ENCODE measurements at places on chromosomes 5 and 9.

- DNase-seq, result no peak
Observed at GRCh38 chr5:73198833-73199592, 26.0 kb downstream of the TMEM174 start.

DNA sequence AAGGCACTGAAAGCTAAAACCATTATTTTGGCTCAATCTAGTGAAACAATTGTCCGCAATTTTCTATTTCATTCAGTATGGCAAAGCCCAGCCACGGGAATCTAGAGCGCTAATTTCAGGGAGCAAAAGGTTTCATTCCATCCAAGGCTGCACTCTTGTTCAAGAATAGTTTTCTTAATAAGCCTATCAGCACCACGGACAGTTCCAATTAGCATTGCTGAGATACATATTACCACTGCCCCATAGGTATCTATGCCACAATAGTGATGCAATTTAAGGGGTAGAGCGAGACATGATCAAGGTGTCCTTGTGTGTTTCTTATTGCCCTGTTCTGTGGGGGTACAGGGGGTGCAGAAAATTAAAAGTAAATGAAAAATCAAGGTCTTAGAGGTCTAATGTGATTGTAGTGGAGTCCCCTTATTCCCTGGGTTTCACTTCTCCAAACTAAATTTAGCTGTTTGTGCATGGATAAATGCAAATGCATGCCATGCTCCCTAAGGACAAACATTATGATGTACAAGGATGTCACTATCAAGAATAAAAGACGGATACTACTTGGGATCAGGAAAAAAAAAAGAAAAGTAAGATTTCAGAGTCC, 45.5 kb downstream of the SPOCK1 start:
- DNase-seq, result no peak

GRCh38 chr9:128247226-128247803, 28.5 kb downstream of the GOLGA2 start:
- no peak for DNase-seq

GRCh38 chr5:123605822-123606221, 93.8 kb downstream of the CSNK1G3 start:
- DNase-seq, result no peak

DNA sequence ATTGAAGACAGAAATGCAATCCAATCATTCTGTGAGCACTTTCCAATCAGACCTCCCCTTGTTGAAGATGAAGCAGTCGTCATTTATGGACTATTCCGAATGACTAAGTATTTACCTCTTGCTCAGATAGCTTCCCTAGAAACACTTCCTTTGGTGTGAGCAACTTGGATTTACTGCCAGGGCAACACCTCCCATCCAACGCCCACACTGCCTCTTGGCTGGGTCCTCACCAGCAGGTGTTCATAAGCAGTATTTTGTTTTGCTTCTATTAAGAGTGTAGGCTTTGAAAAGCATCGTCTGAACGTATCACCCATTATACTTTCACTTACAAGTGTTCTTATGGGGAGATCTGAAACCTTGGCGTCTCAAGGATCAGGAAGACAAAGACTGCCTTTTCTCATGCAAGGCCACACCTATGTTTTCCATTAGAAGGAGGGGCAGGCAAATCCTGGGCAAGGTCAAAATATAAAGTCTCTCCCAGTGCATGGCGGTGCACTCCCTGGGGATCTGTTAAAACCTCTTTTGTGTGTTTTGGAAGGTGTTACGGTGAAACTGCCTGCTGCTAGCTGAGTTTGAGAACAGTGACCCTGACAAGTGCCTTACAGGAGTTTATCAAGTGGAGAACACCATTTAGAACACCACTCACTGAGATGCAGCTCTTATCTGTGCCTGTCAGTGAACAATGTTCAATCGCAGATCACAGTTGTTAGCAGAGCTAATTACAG, 10.6 kb upstream of the MARCHF3 start:
- DNase-seq, result no peak

DNA sequence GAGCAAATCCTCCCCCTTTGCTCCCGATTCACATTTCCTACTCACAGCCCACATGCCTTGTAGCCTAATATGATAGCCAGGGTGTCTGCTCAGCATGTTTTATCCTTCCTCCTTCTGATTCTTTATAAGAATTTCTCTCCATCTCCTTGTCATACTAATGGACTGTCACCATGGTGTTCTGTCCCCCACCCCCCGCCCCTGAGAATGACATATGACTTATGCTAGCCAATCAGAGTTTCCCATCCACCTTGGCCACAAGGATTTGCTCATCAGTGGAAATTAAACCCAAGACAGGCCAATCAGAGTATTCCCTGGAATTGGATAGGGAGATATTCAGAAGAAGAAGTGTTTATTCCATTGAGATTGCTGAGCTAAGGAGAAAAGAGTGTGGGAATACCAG, 16.0 kb downstream of the ABLIM3 start:
- no peak for DNase-seq

- DNase-seq, result no peak
Observed at GRCh38 chr5:144298658-144299057, 128.0 kb downstream of the KCTD16 start.

DNA sequence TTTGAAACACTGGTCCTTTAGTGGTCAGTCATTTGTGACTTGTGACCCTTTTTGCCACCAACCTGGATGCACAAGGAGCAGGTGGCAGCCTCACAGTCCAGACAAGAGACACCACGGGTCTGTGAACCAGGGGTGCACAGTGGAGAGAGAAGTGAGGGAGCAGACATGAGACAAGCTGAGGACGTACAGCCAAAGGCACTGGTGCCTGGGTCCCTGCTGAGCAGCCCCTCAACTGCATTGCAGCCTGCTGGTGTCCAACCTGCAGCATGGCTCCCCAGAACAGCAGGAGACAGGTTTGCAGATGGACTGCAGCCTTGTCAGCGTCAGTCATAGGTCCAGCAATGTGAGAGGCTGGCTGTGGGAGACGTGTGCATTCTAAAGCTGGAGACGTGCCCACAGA, 124.2 kb upstream of the FSTL4 start:
- DNase-seq, result no peak

GRCh38 chr5:17241635-17242034, 24.2 kb downstream of the BASP1 start:
- DNase-seq, result no peak

- DNase-seq, result no peak
Observed at GRCh38 chr5:94243612-94244011, 374.8 kb downstream of the KIAA0825 start.

DNA sequence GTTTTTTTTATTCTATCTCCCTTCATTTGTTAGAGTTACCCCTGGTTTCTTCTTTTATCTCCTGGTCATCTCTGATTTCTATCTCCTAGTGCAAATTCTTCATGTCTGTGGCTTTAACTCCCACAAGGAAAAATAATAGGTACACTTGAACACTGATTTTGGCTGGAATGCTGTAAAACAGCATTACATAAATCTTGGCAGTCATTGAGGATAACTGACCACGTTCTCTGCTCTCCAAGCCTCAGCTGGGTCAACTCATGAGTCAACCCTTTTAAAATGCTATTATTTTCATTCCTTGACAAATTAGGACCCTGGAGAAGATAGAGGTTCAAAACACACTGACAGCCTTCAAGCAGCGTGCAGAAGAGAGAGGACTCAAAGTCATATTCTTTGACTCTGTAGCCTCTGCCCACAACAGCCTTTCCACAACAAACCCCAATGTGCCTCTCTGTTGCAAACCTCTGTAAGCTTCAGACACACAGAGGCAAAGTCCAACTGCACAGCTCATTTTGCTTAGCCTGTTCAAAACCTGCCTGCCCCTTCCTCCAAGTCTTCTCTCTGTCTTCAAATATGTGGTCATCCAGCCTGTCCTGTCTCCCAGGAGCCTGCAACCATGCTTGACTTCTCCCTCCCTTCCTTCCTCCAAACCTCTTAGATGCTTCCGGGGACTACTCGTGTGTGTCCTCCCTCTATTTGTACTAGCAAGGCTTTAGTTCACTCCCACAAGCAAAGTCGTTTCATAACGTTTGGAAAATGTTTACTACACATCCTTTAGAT, 398.4 kb downstream of the MED10 start:
- no peak for DNase-seq

GRCh38 chr5:159759791-159760290, 156.4 kb upstream of the ADRA1B start:
- DNase-seq, result no peak

- DNase-seq, result no peak
Observed at GRCh38 chr5:141637123-141637766, 448 bp downstream of the RELL2 start.

- no peak for DNase-seq
Observed at GRCh38 chr5:109511980-109512734, 102.4 kb upstream of the PJA2 start.

GRCh38 chr9:124327491-124327890, 69.7 kb downstream of the NEK6 start:
- DNase-seq, result no peak

GRCh38 chr5:149532413-149532812, 18.8 kb downstream of the CSNK1A1 start:
- no peak for DNase-seq

DNA sequence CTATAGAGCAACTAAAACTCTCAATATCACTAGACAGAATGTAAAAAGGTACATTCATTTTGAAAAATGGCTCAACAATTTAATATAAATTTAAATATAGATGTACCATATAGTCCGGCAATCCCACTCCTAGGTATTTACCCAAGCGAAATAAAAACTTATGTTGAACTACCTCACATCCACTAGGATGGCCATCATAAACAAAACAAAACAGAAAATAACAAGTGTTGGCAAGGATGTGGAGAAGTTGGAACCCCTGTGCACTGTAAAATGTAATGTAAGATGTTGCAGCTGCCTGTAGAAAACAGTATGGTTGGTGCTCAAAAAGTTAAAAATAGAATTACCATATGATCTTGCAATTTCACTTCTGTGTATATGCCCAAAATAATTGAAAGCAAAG, 36.9 kb upstream of the SELENOP start:
- no peak for DNase-seq

DNA sequence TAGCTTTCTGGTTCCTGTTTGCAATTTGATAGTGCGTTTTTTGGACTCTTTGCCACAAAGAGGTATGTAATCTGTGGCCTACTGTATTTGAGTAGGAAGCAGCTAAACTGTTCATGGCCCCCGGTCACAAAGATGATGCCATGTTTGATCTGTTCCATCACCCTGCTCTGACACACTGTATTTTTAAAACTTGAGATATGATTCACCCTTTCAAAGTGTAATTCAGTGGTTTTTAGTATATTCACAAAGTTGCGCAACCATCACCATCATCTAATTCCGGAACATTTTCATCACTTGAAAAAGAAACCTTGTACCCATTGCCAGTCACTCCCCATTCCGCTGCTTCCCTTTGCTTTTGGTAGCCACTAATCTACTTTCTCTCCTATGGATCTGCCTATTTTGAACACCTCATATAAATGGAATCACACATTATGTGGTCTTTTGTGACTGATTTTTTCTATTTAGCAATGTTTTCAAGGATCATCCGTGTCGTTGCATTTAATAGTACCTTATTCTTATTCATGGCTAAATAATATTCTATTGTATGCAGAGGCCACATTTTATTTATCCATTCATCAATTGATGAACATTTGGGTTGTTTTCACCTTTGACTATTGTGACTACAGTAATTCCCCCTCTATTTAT, 141.6 kb downstream of the NR3C1 start:
- no peak for DNase-seq

- DNase-seq, result no peak
Observed at GRCh38 chr9:81771571-81771970, 82.2 kb upstream of the TLE1 start.

GRCh38 chr9:104247899-104248460, 153.9 kb downstream of the SMC2 start:
- DNase-seq, result no peak

GRCh38 chr5:135279328-135279727, 119.7 kb downstream of the MACROH2A1 start:
- DNase-seq, result no peak

DNA sequence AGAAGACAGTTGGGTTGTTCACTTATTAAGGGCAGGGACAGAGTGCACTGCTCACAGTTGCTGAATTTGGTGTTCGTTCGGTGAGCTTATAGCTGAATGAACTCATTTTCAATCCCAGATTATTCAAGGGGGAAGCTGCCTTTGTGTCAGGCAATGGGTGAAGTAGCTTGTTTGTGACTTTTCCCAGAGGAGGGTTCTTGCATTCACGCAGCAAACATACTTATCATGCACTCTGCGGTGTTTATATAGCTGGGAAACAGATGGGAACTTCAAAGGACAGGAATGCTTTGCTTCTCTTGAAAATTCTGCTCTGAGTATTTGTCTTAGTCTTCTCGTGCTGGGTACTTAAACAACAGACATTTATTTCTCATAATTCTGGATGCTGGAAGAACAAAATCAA, 64.7 kb upstream of the ABCA1 start:
- DNase-seq, result no peak

DNA sequence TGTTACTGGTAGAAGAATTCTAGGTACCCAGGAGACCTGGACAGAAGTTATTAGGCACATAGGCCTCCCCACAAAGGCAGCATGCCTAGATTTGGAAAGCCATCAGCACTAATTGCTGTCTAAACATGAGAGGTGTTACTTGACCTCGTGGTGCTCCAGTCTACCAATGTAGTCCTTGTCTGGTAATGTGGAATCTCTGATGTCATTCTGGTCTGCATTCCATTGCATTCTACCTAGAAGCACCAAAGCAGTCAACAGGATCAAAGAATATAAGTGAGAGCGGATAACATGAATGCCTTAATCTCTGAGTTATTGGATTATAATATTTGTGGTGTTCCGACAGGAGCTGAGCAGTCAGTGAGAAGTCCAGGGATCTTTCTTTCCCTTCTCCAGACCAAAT, 175.2 kb downstream of the PSAT1 start:
- DNase-seq, result no peak
